Natural killer cell (primary cell): ENCODE measurements at places on chromosomes 6 and 20. TPM values are rescaled to one million over a fixed set of nuclear protein-coding genes. Genes with fewer than 3 reads are reported as not detected.
A peak's percentile ranks its signal among the peaks of the same experiment; 100 is the strongest.

Gene COL19A1
- total RNA-seq: 0.07 TPM

- DNase-seq: peak; percentile 35
Observed at GRCh38 chr6:37648465-37649330, 49.0 kb downstream of the MDGA1 start.

- DNase-seq: peak; percentile 94
Observed at GRCh38 chr6:30130887-30131862, 4.8 kb upstream of the TRIM40 start.

GRCh38 chr6:169454204-169454871 lies 200.7 kb upstream of the THBS2 start:
- DNase-seq: no peak

DNA sequence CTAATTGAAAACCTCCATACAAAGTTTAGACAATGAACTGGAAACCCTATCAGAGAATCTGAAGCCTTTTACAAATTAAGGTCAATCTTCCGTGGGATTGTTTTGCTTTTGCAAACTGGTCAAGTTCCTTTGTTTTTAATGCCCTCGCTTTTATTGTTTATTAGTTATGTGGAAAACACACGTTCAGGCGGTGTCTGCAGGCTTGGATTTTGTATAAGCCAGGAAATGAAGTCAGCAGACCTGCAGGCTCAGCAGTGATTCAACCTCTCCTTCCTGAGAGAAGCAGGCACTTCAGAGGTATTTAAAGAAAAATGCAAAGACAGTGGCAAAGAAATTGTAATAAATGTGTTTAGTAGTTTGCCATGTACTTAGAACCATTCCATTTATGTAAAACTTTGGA lies 103.4 kb upstream of the PDE10A start:
- no peak for DNase-seq

- no peak for DNase-seq
Observed at GRCh38 chr6:123091091-123091895, 95.3 kb downstream of the CLVS2 start.
